ENCODE measurements at places on chromosomes 12 and 14.

DNA sequence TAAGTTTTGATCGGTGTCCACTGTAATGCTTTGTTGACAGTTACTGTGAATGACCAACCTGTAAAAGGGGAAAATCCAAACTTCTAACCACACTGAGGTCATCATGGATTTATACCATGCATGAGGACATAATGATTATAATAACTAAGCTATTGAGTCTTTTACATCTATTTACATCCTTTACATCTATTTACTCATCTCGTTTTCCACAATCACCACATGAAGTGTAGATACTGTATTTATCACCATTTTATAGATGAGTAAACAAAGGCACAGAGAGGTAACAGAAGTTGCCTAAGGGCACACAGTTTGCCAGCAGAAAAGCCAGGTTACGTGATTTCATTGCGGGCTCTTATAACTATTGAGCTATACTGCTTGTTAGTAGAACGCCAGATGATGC lies 27.9 kb upstream of the EID3 start:
- no peak for DNase-seq

DNA sequence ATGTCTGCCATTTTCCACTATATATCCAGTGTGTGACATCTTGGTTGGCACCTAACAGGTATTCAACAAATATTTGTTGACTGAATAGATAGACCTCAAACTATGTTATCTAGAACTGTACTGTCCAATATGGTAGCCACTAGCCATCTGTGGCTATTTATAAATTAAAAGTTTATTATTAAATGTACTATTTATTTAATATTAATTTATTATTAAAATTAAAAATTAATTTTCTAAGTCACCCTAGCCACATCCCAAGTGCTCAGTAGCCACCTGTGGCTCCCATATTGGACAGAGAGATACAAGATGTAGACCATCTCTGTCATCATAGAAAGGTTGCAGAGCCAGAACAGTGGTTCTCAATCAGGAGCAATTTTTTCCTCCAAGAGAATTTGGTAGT lies 69.3 kb downstream of the SRRM4 start:
- DNase-seq = no peak

- DNase-seq = peak; percentile 11
Measured at GRCh38 chr14:77508249-77508648, 9.6 kb upstream of the ISM2 start.

DNA sequence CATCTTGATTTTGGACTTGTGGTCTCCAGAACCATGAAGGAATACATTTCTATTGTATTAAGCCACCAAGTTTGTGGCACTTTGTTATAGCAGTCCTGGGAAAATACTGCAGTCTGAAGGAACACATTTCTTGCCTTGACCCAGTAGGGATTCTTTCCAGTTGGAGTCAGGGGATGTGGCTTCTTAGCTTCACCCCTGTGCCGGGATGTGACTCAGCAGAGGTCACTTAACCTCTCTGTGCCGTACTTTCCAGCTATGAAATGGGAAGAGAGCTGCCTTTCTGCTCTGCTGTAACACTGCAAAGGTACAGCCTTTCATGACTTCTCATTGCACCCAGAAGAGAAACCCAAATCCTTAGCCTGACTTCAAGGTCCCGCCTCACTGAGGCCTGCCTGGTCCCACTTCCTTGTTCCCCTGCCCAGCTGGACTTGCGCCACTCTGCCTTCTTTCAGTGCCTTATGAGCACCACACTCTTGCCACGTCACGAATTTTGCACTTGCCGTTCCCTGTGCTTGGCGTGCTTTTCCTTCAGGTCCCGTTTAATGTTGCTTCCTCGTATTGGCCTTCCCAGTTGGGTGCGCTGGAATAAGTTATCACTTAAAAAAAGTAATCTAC lies 24.2 kb downstream of the CHST11 start:
- DNase-seq = peak; percentile 45

DNA sequence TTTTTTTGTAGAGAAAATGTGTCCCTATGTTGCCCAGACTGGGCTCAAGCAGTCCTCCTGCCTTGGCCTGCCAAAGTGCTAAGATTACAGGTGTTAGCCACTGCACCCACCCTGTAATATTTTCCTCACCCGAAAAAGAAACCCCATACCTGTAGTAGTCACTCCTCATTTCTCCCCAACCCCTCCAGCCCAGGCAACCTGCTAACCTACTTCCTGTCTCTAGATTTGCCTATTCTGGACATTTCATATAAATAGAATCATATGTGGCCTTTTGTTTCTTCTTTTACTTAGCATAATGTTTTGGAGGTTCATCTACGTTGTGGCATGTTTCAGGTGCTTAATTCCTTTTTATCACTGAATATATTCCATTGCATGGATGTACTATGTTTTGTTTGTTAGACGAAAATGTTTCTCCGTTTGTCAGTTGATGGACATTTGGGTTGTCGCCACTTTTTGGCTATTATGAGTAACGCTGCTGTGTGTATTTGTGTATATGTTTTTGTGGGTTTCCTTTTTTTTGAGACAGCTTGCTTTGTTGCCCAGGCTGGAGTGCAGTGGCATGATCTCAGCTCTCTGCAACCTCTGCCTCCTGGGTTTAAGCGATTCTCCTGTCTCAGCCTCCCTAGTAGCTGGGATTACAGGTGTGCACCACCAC lies 6.2 kb downstream of the ANKRD13A start:
- no peak for DNase-seq

GRCh38 chr12:100539202-100539601 lies 34.3 kb upstream of the GAS2L3 start:
- DNase-seq = peak; percentile 24

DNA sequence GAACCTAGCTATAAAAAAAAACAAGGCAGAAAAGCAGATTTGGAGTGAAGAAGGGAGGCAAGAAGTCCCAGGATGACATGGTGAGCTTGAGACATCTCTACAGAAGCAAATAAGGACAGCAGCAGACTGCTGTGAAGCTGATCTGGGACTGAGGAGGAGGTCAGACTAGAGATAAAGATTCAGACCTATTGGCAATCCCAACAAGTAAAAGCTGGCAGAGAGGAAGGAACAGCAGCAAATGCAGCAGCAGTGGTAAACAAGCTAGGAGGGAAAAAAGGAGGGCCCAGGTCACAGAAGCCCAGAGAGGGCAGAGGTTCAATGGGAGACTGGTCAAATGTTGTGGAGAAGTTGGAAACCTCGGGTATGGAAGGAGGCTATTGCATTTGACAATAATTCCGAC lies 11.3 kb downstream of the SPTB start:
- DNase-seq = no peak

- DNase-seq = peak; percentile 84
Measured at GRCh38 chr14:52553671-52554575, 1.3 kb downstream of the GPR137C start.

GRCh38 chr12:120688527-120689071 lies 1.6 kb downstream of the MLEC start:
- peak; percentile 18 for DNase-seq

DNA sequence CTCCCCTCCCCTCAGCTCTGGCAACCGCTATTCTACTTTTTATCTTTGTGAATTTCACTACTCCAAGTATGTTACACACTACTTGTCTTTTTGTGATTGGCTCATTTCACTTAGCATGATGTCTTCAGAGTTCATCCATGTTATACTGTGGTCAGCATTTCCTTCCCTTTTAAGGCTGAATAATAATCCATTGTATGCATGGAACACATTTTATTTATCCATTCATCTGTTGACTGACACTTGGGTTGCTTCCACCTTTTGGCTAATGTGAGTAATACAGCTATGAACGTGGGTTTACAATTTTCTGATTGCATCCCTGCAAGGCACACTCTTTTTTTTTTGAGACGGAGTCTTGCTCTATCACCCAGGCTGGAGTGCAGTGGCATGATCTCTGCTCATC lies 53.0 kb upstream of the FUT8 start:
- DNase-seq = no peak

DNA sequence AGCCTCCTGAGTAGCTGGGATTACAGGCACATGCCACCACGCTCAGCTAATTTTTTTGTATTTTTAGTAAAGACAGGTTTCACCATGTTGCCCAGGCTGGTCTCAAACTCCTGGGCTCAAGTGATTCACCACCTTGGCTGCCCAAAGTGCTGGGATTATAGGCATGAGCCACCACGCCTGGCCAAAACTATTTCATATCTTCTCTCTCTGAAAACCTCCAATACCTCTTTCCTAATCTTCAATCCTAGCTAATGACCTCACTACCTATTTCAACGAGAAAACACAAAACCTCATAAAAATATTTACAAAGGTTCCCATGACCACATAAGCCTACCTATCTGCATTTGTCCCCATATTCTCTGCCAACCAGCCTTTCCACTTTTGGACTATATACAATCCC lies 32.3 kb upstream of the ANKS1B start:
- DNase-seq = no peak

- no peak for DNase-seq
Measured at GRCh38 chr12:56930241-56930640, 4.0 kb downstream of the SDR9C7 start.

- DNase-seq = no peak
Measured at GRCh38 chr14:75340921-75341320, 62.3 kb downstream of the FOS start.

GRCh38 chr12:132396657-132397056 lies 67.3 kb upstream of the GALNT9 start:
- DNase-seq = no peak

DNA sequence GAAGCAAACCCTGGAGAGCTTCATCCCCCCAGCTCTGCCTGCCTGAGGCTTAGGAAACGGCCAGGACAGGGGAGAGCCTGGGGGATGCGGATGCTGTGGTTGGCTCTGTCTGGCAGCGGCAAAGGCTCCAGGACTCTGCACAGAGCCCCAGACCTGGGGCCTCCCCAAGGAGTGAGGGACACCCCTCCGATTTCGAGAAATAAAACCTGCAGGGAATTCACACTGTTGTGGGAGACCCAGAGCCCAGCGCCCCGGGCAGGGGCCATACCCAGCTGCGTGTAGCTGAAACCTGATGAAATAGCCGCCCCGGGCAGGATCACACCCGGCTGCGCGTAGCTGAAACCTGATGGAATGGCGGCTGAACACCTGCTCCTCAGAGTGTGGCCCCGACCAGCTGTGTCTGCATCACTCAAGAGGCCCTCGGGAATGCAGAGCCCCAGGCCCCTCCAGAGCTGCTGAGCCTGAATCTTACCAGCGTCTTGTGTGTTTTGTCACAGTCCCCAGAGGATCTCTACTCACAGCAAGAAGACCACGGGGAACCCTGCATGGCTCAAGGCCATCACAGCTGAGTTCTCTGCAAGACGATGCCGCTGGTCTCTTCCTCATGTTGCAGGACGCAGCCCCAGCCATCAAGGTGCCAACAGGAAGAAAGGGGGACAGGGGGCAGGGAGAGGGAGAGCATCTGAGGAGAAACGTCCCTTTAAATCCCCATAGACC lies 46.5 kb upstream of the GALNT9 start:
- no peak for DNase-seq

- peak; percentile 12 for DNase-seq
Measured at GRCh38 chr12:42936991-42937390, 347.4 kb upstream of the PRICKLE1 start.

DNA sequence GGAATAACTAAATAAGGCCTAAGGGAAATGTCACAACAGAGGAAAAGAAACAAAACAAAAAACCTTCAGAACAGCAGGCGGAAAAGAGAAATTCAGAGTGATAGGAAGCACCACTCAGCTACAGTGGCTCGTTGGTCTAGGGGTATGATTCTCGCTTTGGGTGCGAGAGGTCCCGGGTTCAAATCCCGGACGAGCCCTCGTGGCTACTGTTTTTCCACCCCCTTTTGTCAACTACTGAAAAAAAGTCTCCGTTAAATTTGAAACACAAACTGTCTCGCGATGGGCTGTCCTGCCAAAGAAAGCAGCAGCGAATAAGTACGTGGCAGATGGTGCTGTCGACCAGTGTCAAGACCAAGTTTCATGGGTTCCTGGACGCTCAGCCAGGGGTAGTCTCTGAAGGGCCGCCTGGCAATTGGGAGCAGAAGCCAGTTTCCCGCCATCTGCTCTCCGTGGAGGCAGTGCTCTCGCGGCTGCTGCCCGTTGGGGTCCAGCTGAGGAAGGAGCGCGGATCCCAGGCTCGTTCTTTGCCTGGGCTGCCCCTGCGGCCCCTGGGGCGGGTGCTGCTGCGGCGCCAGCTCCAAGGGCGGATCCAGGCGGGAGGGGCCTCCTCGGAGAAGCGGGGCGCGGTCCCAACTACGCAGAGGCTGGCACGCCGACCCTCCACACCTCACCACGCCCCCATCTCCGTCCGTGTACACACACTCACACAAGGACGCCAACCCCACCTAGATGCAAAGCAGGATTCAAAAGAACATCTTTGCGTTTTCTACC lies at the start of gene RNASE4:
Gene RNASE4 (plus strand): TSS at position 670 of the 771 bp plus-strand sequence. CDS start 14,812 bp downstream, outside the sequence.
- peak; percentile 93 for DNase-seq

DNA sequence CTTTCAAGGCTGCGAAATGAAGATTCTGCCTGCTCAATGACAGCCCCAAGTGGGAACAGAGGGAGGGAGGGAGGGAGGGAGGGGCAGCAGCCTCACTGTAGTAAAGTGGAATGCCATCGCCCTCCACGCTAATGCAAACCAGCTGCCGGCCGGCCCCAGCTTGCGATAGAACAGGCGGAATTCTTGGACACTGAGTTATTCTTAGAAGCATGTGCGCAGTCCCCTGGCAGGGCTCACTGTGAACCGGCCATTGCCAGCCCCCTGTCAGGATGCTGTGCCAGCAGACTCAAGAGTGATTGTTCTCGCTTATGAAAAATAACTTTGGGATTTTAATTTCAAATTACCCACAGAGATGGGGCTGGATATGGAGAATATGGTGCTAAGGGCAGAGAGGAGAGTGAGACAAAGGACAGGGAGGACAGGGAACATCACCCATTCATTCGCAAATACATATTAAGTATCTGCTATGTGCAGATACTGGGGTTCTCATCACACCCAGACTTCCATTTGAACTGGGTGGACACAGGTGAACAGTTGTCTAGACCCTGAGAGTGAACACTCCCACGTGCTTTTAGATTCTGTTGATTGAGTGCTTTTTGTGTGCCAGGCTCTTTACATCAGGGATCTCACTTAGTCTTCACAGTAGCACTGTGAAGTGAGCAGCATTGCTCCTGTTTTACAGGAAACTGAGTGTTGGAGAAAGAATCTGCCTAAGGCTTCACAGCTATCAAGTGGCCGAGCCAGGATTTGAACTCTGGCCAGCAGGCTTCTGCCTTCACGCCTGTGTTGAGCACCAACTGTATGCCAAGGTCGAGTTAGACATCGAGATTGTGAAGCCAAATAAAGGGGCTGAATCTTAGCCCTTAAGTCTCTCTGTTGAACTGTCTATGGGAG lies 192.9 kb downstream of the C12orf75 start:
- peak; percentile 97 for DNase-seq

DNA sequence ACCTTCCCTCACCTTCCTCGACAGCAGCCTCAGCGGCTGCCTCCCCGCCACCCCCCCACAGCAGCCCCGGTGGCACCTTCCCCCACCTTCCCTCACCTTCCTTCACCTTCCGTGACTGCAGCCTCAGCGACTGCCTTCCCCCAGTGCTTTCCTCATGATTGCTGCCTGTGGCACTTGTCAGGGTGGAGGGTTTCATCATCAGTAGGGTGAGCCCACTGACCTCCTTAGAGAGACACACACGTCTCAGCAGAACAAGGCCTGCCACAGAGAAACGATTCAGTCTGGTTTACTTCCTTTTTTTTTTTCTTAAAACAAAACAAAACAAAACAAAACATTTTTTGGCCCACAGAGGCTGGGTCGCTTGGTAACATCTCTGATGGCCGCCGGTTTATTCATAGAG lies 75.0 kb downstream of the EP400 start:
- DNase-seq = no peak

- no peak for DNase-seq
Measured at GRCh38 chr14:67881225-67881624, 61.6 kb downstream of the RAD51B start.

GRCh38 chr12:80988986-80989385 lies 51.3 kb upstream of the LIN7A start:
- DNase-seq = no peak

Data from fibroblast of upper back skin (primary cell).